T-helper 1 cell (primary cell): ENCODE measurements at places on chromosomes 3 and 15.

GRCh38 chr3:130517602-130518001, 625 bp downstream of the COL6A6 start:
- no peak for DNase-seq

DNA sequence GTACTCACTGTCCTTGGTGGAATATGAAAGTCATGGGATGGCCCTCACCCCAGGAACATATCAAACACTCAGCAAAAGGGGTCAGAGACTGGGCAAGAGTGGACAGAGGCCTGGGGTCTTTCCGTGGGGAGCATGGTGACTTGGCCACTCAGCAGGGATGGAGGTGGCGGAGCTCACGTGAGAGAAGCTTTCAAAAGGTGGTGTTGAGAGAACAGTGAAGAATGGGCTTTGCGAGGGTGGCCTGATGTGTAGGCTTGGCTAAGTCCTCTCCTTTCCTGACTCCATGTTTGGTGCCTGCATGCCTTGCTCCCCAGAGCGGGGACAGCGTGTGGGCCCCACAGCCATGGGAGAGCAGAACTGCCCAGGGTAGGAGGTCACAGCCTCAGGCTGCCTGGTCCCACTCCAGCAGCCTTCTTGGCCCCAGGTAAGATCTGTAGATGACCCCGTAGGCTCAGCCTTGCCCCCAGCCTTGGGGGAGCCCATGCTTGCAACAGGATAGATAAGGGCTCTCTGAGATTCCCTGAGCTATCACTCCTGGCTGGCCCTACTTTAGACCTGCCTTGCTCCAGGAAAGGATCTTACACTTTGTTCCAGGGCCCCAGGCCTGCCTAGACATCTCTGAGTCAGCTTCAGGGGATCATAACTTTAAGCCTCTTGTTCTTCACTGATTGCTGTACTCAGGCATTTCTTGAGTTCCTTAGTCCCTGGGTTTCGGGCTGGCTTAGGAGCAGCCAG, 17.0 kb downstream of the RPLP1 start:
- DNase-seq: no peak

DNA sequence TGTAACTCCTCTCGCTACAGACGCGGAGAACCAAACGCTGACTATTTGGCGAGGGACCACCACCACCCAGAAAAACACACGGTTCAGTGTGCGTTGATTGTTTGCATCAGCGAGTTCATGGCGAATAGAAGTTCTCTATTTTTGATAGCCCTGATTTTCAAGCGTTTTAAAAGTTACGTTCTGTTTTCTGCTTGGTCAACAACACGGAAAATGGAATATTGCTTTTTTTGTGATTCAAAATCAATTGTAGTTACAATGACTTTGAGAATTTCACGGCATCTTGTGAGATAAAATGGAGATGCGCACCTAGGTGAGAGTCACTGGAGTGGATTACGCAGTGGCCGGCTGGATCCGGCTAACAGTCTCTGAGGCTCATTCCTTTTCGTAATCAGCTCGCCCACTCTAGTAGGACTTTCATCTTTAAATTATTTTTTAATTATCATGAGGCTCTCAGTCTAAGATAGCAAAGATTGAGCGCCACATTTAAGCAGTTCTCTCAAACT, 54.8 kb downstream of the CCDC54 start:
- no peak for DNase-seq

GRCh38 chr3:153693207-153693606, 428.0 kb upstream of the ARHGEF26 start:
- DNase-seq: no peak

GRCh38 chr3:120170223-120170622, 76.0 kb upstream of the GSK3B start:
- no peak for DNase-seq

DNA sequence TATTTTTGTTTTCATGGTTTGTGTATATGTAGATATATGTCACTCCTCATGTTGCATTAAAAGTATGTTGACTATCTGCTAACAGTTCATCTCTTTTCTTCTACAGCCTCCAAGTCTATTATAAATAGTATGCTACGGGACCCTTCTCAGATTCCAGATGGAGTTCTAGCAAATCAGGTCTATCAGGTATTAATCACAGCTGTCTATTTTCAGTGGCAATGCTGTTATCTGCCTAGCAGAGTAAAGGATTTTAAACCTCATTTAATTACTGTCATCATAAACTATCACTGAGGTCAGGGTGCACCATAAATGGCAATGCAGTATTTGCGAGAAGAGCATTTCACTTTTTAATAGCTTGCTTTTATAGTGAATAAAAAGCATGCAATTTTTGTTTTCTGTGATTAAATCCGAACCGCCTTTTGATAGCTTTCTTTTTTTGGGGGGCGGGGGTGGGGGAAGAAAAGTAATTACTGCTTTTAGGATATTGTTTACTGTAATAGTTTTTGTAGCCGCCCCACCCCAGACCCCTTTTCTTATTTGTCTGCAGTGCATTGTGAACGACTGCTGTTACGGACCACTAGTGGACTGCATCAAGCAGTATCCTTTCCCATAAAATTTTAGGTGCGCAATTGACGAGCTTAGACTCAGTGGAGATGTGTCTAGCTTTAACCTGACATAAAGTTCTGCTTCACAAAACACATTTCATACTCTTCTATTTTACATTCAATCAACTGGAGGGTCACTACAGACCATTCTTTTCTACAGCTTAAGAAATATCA, 112.3 kb downstream of the CDIN1 start:
- no peak for DNase-seq

DNA sequence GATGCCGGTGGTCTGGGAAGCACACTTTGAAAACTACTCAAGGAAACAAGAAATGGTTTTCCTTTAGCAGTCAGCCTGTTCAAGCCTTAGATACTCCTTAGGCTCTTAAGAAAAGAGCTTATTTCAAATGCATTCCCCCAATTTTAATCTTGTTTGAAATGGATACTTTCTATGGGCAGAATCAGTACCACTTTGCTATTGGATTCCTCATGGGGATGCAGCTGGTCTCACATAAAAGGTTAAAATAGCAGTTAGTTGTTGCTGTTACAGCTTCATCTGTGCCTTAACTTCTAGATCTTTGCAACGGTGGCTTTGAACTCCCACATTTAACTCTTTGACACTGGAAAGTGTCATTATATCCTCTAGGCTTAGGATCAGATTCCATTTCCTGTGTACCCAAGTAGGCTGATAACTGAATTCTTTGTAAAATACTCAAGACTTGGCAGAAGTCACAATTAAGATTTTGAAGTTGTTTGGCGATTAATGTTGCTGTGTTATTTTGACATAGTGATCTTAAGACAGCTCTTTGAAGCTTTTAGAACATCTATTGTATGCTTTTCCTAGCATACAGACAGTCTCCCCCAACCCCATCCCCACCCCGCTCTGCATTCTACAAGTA, 2.2 kb downstream of the THBS1 start:
- DNase-seq: no peak

DNA sequence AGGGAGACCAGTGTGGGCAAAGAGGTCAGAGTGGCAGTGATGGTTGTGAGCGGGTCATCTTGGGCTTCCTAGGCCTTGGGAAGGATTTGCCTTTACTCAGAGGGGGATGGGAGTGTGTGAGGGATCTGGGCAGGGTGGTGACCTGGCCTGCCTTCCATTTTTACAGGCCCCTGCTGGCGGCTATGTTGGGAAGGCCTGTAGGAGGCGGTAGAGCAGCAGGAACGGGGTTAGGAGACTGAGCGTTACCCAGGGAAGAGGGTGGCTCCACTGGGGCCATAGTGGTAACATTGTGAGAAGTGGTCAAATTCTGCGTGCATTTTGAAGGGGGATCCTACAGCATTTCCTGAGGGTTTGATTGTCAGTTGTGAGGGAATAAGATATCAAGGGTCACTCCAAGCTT, 307.3 kb upstream of the CTDSPL start:
- DNase-seq: no peak

DNA sequence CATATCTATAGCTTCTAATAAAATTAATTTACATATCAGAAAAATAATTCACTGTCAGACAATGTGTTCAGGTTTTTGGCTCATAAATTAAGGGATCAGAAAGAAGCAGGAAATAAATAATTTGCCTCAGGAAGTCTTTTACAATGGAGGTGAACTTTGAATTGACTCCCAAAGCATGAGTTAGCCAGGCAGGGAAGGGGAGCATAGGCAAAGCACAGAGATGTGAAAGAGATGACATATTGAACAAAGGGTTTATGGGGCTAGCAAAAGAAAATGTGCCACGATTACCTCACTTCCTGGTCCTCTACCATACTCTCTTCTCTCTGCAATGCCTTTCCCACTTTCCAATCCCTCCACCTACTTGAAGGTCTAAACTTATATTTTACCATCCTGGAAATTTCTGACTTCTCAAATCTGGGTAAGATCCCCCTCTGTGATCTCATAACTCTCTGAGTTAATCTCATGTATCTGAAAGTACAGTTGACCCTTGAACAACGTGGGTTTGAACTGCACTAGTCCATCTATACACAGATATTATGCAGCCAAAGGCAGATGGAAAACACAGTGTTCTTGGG, 4.1 kb upstream of the HEXA start:
- no peak for DNase-seq

DNA sequence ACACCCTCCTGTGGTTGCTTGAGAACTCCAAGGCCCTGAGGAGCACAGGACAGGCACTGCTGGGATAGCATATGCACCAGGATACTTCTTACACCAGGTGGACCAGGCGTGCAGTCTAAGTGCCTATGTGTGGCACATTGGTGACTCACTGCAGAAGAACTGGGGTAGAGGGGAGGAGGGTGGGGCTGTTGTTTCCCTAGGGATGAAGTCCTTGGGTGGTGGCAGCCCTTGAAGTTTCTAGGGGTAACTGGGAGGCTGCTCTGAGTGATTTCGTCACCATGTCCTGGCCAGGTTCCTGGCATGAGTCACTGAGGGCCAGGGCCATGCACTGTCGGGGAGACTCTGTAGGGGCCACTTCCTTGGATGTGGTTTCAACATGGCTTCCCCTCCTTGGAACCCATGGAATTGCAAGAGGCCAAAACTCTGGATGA, 15.9 kb downstream of the MYZAP start:
- no peak for DNase-seq

DNA sequence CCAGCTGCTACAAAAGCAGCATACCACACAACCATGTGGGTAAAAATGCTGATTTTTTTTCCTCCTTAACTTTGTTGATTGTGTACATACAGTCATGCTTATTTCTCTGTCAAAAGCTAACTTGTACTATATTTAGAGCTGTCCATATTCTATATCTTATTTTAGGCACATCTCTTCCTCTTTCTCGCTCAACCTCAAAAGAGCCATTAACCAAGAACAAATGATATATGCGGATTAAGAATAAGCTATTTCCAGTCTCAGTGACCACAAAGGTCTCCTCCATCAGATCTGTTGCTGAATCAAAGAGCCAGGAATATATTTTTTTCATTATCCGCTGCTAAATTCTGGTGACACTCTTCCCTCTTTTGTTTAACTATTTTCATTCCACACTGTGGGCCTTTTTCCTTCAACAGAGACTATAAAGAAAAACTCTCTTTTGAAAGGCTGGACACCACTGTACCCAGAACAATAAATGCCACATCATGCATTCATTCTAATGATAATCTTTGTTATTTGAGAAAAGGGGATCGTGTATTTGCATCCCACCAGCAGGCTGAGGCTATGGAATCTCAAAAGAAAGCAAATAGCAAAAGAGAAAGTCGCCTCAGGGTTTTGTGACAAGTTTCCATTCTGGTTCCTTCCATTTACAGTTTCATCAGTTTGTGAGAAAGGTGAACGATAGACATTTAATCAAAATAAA, 8.0 kb downstream of the TMEM212 start:
- DNase-seq: no peak

GRCh38 chr3:40924559-40925141, 274.7 kb upstream of the CTNNB1 start:
- no peak for DNase-seq

GRCh38 chr15:77717333-77717990, 84.8 kb upstream of the LINGO1 start:
- no peak for DNase-seq

DNA sequence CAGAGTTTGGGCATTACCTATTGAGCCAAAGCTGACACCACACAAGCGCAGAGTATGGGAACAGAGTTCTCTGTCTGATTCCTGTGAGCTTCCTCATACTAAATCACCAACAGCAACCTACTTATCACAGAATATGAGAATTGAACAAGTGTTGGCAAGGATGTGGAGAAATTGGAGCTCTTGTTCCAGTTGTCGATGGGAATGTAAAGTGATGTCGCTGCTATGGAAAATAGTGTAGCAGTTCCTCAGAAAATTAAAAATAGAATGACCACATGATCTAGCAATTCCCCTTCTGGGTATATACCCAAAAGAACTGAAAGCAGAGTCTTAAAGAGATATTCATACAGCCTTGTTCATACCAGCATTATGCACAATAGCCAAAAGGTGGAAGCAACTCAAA, 33.4 kb downstream of the CD86 start:
- DNase-seq: no peak
